ENCODE measurements at places on chromosomes 7 and 10. TPM values are rescaled to one million over a fixed set of nuclear protein-coding genes. Genes with fewer than 3 reads are reported as not detected.

The GPRIN2 gene
- total RNA-seq = 0.58 TPM

The PPP1R17 gene
- total RNA-seq = not detected

The SPDYE2 gene
- not detected for total RNA-seq

The TMEM139 gene
- total RNA-seq = 7.6 TPM

The SSMEM1 gene
- total RNA-seq = not detected

The EEPD1 gene
- 2.2 TPM for total RNA-seq

The NME8 gene
- not detected for total RNA-seq

The FAM25C gene
- 0.92 TPM for total RNA-seq

The KCND2 gene
- not detected for total RNA-seq

The ANKRD2 gene
- total RNA-seq = 1.6 TPM

The PSD gene
- total RNA-seq = 0.24 TPM

The CRTAC1 gene
- not detected for total RNA-seq

The CDHR1 gene
- 1.8 TPM for total RNA-seq

The PNLIPRP2 gene
- not detected for total RNA-seq

The CFAP58 gene
- total RNA-seq = 0.17 TPM

The RPEL1 gene
- total RNA-seq = not detected
